ENCODE measurements at places on chromosomes 6 and 20.

- peak; percentile 21 for DNase-seq
These were observed 671 bp downstream of the EFHC1 start for GRCh38 chr6:52420668-52421358.

GRCh38 chr20:64242797-64243475 is 12.6 kb upstream of the PCMTD2 start:
- DNase-seq: no peak

GRCh38 chr20:37789408-37789807 is 95.6 kb downstream of the CTNNBL1 start:
- DNase-seq: no peak

GRCh38 chr6:125791151-125791819 is 525 bp downstream of the NCOA7 start:
- no peak for DNase-seq

GRCh38 chr6:1053586-1053985 is 258.3 kb upstream of the FOXQ1 start:
- no peak for DNase-seq

DNA sequence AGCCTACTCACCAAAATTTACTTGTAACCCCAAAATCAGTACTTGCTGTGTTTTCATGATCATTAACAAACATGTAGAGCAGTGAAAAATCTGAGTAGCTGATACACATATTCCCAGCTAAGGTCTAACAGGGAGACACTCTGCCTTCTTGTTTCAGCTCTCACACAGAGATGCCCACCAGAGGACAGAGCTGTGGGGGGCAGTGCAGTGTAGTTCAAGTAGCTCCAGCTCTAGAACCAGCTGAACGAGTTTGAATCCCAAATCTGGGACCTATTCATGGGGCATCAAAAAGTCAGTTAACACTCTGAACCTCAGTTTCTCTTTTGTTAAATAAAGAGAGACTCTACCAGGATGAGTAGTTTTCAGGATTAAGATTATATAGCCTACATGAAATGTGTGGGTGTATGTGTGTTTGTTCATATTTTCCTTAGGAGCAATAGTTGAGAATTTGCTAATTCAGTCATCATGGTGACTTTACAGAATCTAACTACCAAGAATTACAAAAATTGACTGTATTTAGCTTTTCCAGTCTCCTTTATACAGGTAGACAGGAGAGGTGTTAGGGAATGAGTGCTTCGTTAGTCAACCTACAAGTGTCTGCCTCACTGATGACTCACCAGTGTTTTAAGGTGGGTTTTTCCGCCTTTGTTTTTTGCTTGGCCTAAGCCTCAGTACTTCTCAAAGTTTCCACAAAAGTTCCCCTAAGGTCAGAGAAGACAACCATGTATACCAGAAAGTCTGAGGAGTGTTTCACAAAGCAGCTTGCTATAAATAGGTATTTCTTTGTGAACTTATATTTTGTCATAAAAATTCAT is 164.0 kb upstream of the RUNX2 start:
- no peak for DNase-seq

DNA sequence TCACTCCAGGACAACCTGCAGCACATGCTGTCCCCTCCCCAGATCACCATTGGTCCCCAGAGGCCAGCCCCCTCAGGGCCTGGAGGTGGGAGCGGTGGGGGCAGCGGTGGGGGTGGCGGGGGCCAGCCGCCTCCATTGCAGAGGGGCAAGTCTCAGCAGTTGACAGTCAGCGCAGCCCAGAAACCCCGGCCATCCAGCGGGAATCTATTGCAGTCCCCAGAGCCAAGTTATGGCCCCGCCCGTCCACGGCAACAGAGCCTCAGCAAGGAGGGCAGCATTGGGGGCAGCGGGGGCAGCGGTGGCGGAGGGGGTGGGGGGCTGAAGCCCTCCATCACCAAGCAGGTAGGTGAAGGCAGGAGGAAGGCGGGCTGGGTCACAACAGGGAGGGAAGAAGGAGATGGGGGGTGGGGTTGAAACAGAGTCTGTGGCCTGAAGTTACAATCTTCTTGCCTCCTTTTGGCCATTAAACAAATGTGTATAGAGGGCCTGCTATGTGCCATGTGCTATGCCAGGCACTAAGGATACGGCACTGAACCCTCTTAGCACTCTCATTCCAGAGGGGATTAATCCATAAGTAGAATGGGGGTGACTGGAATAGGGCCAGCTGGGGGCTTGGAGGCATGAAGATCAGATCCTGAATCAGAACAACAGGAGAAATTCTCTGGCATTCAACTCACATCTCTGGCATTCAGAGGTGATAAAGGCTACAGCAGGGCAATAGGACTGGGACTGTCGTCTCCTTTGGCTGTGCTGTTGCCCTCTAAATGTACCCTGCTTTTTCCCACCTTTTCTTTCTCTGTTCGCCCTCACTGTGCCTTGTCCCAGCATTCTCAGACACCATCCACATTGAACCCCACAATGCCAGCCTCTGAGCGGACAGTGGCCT is 10.5 kb upstream of the ZBTB9 start:
- no peak for DNase-seq

- DNase-seq: peak; percentile 41
These were observed 21.1 kb upstream of the THBS2 start for GRCh38 chr6:169274781-169275180.

DNA sequence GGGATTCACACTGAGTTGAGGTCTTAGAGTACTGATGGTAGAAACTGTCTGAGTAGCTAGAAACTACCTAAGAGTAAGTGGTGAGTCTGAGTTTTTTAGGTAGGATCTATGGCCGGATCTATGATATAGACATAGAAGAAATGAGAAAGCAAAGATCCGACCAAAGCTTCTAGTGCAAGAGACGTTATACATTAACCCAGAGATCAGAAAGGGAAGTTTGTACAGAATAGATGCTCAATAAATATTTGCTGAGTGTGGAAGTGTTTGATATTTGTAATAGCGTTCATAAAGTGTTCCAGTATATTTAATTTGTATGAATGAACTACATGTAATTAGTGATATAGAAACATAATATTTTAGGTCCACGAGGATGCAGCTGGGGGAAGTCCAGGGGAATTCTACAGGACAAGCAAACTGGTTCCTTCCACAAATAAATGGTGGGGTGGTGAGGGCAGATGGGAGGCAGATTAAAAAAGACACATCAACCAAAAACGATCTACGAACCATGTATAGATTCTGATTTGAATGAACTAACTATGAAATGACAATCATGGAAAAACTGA is 31.9 kb upstream of the JARID2 start:
- DNase-seq: no peak

DNA sequence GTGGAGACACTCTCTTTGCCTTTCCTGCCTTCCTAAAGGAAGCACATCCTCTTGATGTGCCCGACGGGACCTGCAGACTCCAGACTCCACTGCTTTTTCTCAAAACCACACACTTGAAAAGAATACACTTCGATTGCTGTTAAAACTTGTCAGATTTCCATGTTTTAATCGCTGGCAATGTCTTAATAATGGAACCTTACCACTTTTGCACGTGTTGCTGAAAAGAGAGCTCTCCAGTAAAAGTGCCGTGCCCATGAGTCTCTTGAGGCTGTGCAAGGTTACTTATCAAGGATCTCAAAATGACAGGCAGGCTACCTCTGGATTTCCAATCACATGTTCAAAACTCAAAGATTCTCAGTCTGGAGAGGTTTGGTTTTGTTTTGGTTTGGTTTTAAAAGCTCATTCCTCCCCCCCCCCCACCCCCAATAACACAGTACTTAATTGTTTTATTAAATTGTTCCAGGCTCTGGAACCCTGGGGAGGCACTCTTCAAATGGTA is 12.0 kb upstream of the TFAP2A start:
- DNase-seq: no peak

DNA sequence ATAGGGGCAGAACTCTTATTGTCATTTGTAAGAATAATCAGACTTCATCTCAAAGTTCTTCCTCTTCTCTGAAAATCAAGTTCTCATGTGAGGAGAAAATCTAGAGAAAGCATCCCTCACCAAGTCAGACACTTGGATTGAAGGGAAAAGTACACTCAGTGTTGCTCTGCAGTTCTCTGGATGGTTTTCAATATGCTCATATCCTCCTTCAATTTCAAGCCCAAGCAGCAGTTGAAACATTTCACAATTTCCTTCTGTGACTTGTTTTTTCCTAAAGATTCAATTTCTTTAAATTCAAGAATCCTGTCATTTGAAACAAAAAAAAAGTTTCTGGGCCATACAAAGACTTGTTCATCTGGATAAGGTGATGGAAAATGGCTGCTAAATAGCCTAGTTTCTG is 140.2 kb upstream of the AHI1 start:
- DNase-seq: no peak

GRCh38 chr6:146543940-146544615 is 445 bp downstream of the RAB32 start:
- DNase-seq: peak; percentile 50

GRCh38 chr6:163766936-163767335 is 352.4 kb downstream of the QKI start:
- DNase-seq: no peak

DNA sequence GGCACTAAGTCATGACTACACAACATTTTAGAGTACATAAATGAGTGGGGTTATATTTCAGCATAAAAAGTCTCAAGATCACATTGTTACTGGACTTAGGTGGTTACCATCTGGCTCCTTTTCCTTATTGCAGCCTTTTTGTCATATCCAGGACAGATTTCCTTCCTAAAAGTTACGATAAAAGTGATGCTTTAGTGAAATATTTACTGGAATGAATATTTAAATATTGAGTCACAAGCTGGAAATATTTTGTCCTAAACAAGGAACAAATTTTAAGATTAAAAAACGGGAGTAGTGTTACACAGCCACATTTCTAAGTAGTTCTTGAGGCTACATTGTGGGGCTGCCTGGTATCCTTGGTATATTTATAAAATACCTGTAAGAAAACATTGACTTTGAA is 52.2 kb downstream of the CDC40 start:
- DNase-seq: no peak

- no peak for DNase-seq
These were observed 39.2 kb downstream of the TMEM242 start for GRCh38 chr6:157283900-157284737.

DNA sequence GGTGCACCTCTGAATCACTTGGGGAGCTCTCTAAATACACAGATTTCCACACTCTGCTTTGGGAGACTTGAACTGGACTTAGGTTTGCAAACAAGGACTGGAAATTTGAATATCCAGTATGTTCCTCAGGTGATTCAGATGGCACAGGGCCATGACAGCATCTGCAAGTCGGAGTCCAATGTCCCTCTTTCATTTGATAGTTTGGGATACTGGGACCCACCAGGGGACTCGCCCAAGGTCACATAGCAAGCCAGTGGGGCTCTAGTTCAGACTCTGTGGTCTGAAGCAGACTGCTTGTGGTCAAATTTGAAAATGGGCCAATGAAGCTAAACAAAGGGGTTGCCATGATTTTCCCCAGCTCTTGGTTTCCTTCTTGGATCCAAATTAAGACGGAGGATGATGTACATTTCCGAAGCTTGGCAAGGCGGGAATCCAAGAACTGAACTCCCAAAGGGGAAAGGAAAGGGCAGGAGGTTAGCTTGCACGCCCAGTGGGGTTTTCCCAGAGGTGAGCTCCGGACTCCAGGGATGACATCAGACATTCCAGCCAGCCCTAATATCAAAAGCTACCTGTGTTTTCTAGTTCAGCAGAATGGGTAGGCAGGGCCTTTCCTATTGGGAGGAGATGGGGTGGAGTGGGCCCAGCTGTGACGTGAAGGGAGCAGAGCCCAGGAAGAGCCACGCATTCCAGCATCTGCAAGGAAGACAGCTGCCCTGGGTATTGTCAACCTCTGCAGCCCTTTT is 3.4 kb upstream of the SYS1 start:
- no peak for DNase-seq

DNA sequence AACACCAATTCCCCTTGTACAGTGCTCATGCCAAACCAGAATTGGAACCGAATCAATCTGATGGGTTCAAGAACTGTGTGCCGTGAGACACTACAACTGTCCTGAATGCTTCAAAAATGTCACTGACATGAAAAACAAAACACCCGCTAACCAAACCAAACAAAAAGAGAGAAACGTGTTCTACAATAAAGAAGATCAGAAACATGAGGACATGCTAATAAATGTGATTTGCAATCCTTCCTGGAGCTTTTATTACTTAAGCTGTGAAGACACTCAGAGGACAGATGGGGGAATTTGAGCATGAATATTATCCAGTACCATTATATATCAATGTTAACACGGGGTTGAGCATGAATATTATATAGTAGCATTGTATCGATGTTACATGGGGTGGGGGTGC is 72.2 kb upstream of the NFATC2 start:
- DNase-seq: no peak

- no peak for DNase-seq
These were observed 66.4 kb upstream of the PRL start for GRCh38 chr6:22363166-22363713.

- no peak for DNase-seq
These were observed 58.9 kb upstream of the SAMD5 start for GRCh38 chr6:147449405-147450161.

- DNase-seq: peak; percentile 28
These were observed 155.7 kb upstream of the JARID2 start for GRCh38 chr6:15090145-15090579.

GRCh38 chr20:58481481-58482021 is 33.6 kb downstream of the APCDD1L start:
- peak; percentile 3 for DNase-seq

DNA sequence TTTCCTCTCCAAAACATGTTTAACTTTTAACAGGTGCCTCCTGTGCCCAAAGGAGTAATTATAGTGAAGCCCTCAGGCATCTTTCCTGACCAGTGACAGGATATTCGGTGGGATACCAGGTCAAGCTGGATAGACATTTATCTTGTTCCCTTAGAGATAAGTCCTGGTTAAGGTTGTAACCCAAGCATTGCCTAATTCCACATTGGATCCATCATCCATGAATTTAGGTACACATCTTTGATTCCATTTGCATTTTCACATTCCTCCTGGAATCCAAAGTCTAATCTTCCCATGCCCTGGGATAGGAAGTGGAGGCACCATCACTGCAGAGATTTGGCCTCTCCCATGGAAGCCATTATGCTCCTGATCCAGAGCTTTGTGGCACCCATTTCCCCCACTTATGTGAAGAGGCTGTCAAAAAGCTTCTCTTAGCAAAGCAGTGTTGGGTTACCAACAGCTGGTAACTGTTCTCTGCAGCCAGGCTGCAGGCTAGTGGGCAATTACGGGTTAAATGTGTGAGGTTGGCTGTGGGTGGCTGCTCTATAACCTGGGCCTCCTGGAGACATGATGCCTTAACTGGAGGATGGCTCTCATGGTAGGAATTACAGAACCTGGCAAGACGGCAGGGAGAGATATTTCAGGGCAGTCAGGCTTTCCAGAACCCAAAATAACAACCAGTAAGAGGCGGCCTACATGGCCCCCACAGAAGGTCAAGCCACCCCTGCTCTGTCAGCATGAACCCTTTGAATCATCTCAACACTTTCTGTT is 96.9 kb upstream of the VGLL2 start:
- DNase-seq: no peak

DNA sequence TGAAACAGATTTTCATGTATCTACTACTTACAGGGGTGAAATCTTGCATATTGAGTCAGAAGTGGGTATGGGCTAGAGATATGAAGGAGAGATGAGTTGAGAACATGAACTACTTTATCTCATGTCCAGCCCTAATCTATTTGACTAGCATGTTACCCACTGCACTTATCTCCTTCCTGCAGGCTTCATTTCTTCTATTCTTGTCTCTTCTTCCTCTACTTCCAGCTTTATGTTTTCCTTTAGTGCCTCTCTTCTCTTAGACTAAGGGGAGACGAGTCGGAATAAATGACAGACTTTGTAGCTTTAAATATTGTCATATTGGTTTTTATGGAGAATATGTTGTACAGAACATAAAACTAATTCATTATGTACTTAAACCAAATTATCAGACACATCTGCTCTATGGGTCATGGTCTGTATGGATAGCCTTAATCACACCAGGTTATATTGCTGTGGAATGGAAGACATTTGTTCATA is 5.3 kb downstream of the RAB32 start:
- DNase-seq: no peak

All from foreskin melanocyte (primary cell).